ENCODE measurements at places on chromosomes 3 and 15. TPM values are rescaled to one million over a fixed set of nuclear protein-coding genes. Genes with fewer than 3 reads are reported as not detected.

GRCh38 chr3:36650271-36650671 lies 114.1 kb downstream of the DCLK3 start:
- DNase-seq, result peak; percentile 76

DNA sequence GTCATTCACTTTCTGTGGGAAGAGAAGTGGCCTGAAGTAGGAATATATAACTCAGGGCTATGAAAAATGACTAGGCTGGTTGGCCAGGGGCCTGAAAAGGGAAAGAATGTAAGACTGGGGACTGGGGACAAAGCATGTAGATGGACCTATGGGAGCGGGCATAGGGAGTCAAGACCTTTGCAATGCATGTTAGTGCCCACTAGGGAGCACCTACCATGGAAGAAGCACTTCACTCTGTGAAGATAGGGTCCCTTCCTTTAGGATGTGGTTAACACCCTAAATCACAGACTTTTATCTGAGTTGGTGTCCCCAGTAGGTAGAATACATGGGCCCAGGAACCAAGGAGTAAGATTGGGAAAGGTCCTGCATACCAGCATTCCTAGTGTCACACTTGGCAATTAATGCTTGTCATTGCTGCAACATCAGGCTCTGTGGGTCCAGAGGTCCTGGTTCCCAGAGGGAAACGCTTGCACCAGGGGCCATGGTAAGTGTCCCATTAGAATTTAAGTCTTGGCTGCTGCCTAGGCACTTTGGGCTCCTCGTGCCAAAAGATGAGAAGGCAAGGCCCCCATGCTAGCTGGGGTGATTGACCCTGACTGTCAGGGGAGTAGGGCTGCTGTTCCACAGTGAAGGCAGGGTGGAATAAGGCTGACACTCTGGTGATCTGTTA lies 79.6 kb downstream of the CRYGS start:
- DNase-seq, result no peak

DNA sequence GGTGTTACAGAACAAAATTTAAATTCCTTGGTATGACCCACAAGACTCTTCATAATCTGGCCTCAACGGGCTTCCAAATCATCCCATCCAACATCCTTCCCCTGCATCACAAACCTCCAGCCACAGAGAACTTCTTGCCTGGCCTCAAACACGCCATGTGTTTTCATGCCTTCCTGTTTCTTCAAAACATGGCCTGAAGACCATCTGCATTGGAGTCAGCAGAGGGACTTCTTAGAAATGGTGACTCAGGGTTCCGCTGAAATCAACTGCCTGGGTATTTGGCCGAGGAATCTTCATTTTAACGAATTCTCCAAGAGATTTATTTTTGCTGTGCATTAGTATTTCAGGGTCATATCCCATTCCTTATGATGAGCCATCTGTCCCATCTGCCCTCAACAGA lies 138.1 kb upstream of the RAP2B start:
- no peak for DNase-seq

Gene ZPLD1
- 0.33 TPM for total RNA-seq

Gene CHST13
- total RNA-seq, result not detected

Measured in fibroblast of the aortic adventitia (primary cell).